ENCODE measurements at places on chromosomes 6 and 20.

DNA sequence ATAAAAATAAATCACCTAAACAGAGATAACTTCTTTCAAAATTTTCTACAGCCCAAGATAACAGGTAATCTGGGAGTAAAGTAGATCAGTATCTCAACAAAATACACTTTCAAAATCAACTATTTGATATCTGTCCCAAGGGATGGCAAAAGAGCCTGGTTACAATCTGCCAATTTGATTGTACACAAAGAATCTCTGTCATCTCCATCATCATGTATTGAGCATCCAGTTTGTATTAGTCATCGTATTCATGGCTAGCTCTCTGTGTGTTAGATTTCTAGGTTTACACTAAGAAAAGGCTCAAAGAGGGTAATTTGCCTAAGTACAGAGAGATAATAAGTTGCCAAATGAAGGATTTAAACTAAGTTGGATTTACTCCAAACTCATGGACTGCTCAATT lies 329.0 kb upstream of the NRSN1 start:
- H3K4me1 ChIP-seq = no peaks in the 10 kb centered on the region
- DNase-seq = no peak
- peaks cover 2% of the 10 kb centered on the region for H3K36me3 ChIP-seq
- H3K27me3 ChIP-seq = no peaks in the 10 kb centered on the region

DNA sequence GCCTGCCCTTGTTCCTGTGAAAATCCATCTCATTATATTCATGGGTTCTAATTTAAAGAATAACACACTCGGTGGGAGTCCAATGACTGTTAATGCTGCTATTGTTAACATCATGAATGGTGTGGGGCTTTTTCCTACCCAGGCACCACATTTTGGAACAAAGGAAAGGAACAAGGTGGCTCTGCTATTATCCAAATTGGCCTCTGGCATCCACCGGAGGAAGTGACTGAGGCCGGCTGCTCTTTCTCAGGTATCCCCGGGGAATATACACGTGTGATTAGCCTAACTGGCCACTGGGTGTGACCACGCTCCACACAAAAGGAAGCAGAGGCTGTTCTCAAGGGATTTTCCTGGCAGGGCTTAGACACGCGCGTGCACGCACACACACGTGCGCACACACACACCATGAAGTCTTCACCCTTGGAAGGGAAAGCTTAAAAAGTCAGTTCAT lies 601.2 kb upstream of the ARID1B start:
- H3K27ac ChIP-seq = peak overlapping the region; percentile 23
- peaks cover 2% of the 10 kb centered on the region for H3K36me3 ChIP-seq
- no peak for DNase-seq
- no peak overlapping the region for H3K4me3 ChIP-seq

DNA sequence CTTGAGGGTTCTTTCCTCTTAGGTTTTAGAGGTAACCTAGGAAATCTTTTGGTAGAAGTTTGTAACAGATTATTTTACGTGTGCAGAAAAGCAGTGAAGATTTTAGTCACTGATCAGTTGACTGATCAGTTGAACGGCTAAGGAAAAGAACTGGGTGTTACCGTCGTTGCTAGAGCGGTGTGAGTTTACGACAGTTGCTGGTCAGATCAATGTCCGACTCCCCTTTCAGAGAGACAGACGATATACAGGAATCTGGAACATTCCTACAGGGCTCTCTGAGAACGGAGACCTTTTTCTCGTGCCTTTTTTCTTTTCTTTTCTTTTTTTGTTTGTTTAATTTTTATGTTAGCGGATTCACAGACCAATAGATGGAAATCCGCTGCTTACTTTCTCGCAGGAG lies 132.1 kb upstream of the ZNF184 start:
- peak overlapping the region; percentile 91 for H3K4me3 ChIP-seq
- no peak overlapping the region for H3K27ac ChIP-seq
- no peak for DNase-seq
- H3K4me1 ChIP-seq = peaks cover 36% of the 10 kb centered on the region

DNA sequence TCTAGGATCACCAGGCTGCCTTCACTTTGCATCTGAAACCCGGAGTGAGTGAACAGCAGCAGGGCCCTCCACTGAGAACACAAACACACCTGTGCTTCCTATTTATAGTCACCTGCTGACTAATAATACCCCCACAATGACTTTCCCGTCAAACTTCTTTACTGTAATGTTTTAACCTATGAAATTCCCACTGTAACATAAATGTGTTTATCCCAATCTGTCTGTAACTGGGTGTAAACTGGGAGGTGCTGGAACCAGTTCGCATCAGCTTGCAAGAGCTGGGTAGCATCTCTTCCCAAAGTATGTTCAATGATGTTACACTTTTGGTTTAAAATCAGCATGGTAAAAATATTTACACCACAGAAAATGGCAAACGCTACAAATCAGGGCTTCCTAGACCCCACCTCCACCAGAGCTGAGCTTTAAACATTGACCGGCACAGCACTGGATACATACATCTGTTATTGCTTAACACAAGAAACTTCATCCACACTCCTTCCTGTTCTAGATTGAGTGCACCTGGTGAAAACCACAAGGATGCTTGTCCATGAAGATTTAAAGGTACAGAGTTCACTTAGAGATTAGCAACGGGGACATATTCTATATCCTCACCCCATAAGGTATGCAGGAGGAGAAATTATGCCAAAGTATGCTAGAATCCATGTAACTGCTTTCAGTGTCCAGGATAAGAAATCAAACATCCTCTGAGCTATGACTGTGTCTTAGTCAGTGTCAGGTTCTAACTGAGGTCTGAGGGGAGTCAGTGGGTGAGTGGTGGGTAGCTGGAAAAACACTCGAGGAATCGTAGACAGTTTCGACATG lies 79.0 kb downstream of the ALDH8A1 start:
- H3K4me3 ChIP-seq = no peak overlapping the region
- H3K36me3 ChIP-seq = peaks cover 2% of the 10 kb centered on the region
- H3K27ac ChIP-seq = no peak overlapping the region
- no peak for DNase-seq
- H3K4me1 ChIP-seq = no peaks in the 10 kb centered on the region

All from neural crest cell (in vitro differentiated cells).